ENCODE measurements at places on chromosomes 1 and 21.

DNA sequence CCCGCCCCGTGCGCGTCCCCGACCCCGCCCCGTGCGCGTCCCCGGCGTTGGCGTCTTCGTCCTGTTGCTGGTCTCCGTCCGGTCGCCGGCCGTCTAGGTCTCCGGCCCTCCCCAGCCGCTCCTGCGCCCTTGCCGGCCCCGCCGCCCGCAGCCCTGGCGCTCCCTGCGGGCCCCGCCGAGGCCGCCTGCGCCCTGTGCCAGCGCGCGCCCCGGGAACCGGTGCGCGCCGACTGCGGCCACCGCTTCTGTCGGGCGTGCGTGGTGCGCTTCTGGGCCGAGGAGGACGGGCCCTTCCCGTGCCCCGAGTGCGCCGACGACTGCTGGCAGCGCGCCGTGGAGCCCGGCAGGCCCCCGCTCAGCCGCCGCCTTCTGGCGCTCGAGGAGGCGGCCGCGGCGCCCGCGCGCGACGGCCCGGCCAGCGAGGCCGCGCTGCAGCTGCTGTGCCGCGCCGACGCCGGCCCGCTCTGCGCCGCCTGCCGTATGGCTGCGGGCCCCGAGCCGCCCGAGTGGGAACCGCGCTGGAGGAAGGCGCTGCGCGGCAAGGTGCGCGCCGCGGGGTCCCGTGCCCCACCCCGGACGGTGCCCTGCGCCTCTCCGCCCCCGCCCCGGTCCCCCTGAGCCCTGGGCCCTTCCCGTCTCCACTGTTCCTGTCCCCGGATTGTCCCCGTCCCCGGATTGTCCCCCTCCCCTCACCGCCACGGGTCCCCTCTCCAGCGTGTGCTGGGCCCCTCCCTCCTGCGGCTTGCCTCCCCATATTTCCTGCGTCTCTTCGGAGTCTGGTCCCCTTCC, at the start of gene RNF187:
RNF187 (plus strand) TSS at position 47 of the 789 bp plus-strand sequence.
- peak; percentile 88 for DNase-seq

DNA sequence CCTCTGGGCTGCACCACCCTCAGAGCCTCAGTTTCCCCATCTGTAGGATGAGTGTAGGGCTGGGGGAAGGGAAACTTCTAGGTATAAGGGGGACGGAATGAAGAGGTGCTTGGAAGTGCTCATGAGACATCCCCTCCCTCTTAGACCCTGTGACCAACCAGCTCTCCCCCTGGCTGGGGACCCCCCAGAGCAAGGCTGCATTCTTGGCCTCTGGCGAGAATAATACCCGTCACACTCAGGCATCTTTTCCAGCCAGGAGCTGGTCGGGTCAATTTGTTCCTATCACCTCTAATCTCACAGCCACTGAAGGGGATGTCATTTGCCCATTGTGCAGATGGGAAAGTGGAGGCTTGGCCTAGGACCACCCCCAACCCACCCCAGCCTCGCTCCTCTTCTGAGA, 443.0 kb downstream of the PTPRU start:
- no peak for DNase-seq

- DNase-seq: no peak
Measured at GRCh38 chr1:27868556-27868931, 3.8 kb upstream of the THEMIS2 start.

DNA sequence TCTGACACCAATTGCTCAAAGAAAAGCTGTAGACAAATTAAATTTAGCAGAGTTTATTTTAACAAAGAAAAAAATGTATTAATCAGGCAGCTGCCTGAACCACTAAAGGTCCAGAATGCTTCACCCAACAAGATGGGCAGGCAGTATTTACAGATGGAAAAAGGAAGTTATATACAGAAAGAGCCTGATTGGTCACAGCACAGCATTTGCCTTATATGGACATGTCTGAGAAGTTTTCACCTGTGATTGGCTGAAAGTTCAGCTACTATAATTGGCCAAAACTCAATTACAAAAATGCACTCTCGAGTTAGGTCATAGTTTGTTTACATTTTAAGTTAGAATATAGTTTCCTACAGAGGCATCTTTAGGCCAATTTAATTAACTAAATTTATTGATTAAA, 15.1 kb upstream of the FMO1 start:
- DNase-seq: no peak

DNA sequence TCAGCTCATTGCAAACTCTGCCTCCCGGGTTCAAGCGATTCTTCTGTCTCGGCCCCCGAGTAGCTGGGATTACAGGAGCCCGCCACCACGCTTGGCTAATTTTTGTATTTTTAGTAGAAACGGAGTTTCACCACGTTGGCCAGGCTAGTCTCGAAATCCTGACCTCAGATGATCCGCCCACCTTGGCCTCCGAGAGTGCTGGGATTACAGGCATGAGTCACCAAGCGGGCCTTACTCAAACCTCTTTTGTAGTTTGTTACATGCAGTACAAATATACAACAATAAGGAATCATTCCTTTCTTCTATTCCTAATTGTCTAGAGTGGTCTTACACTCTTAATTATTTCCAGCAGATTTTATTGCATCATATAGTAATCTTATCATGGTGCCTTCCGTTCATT, 16.6 kb downstream of the SPATA17 start:
- no peak for DNase-seq

GRCh38 chr1:21634806-21635535, 34.2 kb downstream of the RAP1GAP start:
- DNase-seq: no peak

DNA sequence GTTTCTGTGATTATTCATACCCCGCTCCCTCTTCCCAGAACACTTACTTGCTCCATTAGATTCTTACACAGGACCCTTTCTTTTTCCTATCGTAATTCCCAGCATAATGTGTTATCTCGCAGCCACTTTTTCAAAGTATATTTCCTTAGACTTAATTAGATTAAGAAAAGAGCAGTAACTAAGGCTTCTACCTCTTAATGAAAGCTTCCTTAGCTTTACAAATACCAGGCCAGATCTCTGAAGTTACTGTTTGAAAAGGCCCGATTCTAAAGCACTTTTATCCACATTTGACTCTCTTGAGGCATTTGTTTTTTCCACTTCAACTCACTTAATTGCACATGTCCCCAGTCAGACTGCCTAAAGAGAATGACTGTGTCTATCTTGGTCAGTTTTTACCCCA, 1264.3 kb upstream of the ADGRL2 start:
- no peak for DNase-seq

- no peak for DNase-seq
Measured at GRCh38 chr1:226575739-226576378, 27.3 kb downstream of the STUM start.

DNA sequence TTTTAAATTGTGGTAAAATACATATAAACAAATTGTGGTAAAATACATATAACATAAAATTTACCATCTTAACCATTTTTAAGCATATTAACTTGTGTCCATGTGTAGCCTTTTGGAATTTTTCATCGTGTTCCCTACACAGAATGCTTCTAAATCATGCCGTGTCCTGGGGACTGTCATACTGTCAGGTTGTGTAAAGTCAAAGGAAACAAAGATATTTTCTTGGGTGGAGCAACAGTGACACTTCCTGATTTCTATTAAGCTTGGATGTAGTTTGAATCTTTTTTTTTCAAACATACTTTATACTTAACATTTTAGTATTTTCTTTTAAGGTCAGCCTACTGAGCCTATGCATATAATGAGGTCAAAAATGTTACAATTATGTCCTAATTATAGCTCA, 32.3 kb downstream of the DOP1B start:
- no peak for DNase-seq

- DNase-seq: no peak
Measured at GRCh38 chr21:44720170-44720569, 8.8 kb upstream of the TSPEAR start.

DNA sequence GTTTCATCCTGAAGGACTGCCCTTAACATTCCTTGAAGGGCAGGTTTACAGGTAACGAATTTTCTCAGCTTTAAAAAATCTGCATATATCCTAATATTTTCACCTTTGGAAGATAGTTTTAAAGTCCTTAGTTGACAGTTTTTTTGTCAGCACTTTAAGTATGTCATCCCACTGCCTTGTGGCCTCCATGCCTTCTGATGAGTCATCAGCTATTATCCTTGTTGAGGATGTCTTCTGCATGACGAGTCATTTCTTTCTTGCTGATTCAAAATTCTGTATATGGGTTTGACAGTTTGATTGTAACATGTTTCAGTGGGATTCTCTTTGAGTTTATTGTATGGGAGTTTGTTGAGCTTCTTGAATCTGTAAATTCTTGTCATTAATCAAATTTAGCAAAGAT, 500.6 kb downstream of the DISC1 start:
- DNase-seq: no peak

DNA sequence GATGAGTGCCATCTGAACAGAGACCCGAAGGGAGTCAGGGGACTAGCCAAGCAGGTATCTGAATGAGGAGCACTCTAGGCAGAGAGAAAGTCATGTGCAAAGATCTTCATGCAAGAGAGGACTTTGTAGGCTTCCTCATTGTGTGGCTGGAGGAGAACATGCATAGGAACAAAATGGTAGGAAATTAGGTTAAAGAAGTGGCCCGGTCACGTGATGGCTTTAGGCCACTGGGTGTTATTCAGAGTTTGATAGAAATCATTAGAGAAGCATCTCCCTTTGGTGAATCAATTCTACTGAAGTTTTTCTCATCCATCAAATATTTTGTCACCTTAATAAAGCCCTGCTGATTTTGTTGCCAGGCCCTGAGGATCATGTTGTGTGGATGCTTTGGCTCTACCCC, 45.8 kb upstream of the KCTD3 start:
- no peak for DNase-seq

DNA sequence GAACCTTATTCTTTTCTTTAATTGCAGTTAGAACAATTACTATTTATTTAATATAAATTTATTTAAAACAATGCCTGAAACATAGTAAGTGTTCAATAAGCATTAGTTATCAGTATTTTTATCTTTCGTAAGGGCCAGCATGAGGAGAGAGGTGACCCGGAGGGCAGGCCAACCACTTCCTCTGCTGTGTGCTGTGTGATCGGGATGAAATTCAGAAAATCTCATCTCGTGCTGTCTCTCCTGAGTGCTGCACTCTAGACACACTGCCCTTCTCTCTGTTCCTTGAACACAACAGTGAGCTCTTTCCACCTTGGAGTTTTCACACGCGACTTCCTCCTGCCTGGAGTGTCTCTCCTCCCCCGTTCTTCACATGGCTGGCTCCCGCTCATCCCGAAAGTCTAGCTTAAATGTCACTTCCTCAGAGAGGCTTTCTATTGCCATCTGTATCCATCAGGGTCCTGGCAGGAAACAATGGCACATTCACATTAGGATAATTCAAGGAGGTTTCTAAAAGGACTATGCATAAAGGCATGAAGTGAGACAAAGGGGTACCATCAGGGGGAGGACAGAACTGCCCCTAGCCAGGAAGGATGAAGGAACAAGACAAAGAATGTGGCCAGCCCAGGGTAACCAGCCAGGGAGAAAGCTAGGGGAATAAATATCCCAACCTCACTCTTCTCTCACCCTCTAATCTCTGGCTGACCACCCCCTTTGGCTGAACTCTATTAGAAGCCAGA, 142.6 kb upstream of the GJB5 start:
- DNase-seq: no peak

- no peak for DNase-seq
Measured at GRCh38 chr1:31425301-31426081, 12.5 kb downstream of the SERINC2 start.

GRCh38 chr1:69527273-69527672, 40.4 kb upstream of the LRRC7 start:
- no peak for DNase-seq

DNA sequence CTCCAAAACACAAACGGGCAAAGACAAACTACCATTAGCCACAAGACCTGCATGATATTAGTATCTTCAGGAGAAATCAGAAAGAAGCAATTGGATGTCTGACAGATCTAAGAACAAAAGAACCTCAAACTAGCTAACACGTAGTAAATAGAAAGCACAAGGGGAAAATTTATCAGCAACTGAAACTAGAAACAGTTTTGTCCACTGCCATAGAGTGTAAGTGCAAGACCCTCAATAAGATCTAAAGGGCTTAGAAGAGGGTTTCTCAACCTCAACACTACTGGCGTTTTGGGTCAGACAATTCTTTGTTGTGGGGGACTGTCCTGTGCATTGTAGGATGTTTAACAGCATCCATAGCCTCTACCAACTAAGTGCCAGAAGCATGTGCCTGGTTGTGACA, 54.0 kb downstream of the KLHL20 start:
- no peak for DNase-seq

DNA sequence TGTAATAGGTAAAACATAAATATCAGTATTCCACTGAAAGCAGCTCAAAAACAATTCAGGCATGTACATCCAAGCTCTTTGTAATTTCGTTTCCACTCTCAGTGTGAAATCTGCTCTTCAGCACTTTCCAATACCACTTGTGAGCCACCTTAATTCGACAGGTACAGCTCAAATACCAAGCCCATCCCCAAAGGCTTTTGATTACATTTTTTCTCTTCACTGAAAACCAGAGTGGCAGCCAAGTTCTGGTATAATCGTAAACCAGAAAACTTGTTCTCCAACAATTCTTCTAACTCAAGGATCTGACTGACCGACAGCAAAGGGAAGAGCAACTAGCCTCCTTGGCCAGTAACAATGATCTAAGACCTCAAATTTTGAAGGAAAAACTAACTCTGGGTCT, 36.8 kb downstream of the FBXO42 start:
- DNase-seq: no peak

GRCh38 chr1:103177108-103177775, 68.9 kb upstream of the COL11A1 start:
- DNase-seq: no peak

DNA sequence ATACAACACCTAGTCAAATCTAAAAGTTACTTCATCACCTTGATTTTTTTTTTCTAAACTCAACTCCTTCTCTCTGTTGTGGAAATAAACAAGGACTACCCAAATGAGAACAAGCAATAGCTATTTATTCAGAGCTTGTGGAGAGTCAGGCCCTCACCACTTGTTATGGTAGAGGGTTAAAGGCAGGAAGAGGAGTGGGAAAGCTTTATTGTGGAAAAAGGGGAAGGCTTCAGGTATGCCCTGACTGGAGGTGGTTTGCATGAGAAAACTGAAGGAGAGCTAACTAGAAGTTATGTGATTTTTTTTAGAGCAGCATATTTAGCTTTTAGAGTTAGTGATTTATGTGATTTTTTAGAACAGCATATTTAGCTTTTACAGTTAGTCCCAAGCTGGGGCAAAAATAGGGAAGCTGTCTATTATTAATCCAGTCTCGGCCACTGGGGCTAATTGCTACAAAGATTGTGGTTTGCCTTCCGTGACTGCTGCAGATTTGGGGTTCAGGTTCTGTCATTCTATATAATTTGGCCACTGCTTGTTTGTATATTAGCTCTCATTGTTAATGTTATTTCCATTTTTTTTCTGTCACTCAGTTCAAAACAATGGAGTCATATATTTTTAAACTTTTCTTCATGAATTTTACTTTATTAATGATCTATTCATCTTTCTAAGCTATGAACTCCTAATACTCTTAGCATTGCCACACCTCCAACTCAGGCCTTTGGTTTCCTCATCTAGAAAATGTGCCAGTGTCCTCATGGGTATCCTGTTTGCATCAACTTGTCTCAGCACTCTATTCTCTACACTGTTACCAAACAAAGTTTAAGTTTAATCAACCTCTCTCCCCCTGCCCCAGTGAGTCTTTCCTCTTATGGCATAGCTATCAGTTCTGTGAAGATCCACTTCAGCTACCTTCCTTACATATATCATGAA, 713.0 kb downstream of the BRINP3 start:
- DNase-seq: no peak
